NT2/D1 (cell line): ENCODE measurements at places on chromosomes 13 and 19.

GRCh38 chr13:21066946-21067345, 5.6 kb upstream of the LATS2 start:
- DNase-seq = no peak

DNA sequence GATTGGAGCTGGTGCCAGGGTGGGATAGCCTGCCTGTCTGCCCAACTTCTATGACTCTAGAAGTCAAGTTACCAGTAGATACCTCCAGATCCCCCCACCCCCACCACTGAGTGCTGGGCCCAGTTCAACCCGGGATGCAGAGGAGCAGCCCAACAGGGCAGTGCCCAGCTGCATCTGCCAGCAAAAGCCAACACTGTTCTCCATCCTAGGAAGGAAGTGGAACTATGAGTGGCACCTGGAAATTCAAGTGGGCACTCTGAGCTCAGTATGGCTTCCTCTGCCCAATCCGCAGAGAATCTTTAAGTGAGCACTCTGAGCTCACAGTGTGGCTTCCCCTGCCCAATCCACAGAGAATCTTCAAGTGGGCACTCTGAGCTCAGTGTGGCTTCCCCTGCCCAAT, 14.2 kb downstream of the TUBGCP3 start:
- DNase-seq = no peak

GRCh38 chr19:41903193-41903953, 20.4 kb downstream of the ARHGEF1 start:
- no peak for DNase-seq

- no peak for DNase-seq
Observed at GRCh38 chr13:98706446-98707110, 45.9 kb downstream of the SLC15A1 start.
